Muscle of arm (tissue), 14 donors: ENCODE measurements at places on chromosomes 2 and 18.

DNA sequence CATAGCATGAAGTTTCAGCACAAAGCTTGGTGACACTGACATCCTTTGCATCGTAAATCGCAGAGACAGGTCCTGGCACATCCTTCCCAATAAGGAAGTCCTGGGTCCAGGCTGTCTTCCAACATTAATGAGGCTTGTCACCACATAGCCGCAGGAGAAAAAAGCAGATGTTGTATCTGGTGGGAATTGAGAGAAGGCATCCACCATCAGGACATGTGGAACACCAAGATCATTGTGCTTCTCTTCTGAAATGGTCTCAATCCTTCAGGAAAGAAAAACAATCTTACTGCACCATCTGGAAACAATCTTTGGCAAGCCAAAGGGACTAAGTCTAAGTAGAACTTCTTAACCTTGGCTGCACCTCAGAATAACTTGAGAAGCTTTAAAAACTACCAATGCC is 119.0 kb upstream of the ARHGAP28 start:
- DNase-seq = peak; percentile 46

GRCh38 chr2:203704430-203704829 is 2.0 kb upstream of the CD28 start:
- DNase-seq = no peak

- peak; percentile 71 for DNase-seq
Observed at GRCh38 chr2:23541503-23542229, 156.7 kb downstream of the KLHL29 start.

- no peak for DNase-seq
Observed at GRCh38 chr2:104462731-104463130, 391.2 kb upstream of the POU3F3 start.

GRCh38 chr2:105954891-105955290 is 210.2 kb downstream of the NCK2 start:
- no peak for DNase-seq

GRCh38 chr18:76368976-76369375 is 126.1 kb downstream of the ZNF516 start:
- no peak for DNase-seq

DNA sequence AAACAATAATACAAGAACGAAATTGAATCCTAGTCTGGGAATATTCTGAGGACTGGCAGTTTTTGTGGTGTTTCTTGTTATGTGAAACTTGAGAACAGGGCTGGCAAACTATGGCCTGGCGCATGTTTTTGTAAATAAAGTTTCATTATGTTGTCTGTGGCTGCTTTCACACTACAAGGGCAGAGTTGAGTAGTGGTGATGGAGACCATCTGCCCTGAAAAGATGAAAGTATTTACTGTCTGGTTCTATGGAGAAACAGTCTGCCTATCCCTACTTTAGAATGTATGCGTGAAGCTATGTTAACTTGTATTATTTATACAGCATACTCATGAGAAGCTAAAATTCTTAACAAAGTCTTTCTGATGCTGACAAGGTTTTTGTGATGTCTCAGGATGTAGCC is 351.9 kb downstream of the LRRTM1 start:
- no peak for DNase-seq

DNA sequence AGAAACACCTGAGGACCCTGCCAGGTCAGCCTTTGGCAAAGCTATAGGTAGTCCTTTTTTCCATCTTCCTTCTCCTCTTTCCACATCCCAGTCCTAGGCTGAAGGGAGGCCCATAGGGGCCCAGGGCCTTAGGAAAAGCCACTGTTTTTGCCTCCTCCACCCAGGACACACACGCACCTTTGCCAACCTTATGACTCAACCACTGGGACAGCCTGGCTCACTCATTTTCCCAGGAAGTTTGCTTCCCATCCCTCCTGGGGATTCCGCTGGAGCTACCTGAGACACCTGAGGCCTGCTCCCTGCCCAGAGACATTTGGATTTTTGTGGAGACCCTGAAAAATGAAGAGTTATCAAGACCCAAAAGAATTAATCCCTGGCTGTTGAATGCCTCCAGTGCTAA is 273.4 kb upstream of the SIX2 start:
- DNase-seq = no peak

DNA sequence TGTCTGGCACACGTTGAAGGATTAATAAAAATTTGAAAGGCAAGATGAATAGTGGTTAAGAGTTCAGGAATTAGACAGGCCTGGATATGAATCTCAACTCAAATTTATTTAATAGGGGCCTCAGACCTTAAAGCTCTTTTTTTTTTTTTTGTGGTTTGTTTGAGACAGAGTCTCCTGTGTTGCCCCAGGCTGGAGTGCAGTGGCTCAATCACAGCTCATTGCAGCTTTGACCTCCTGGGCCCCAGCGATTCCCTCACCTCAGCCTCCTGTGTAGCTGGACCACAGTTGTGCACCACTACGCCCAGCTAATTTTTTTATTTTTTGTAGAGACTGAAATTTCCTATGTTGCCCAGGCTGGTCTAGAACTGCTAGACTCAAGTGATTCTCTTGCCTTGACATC is 3.0 kb downstream of the ZRANB3 start:
- no peak for DNase-seq

DNA sequence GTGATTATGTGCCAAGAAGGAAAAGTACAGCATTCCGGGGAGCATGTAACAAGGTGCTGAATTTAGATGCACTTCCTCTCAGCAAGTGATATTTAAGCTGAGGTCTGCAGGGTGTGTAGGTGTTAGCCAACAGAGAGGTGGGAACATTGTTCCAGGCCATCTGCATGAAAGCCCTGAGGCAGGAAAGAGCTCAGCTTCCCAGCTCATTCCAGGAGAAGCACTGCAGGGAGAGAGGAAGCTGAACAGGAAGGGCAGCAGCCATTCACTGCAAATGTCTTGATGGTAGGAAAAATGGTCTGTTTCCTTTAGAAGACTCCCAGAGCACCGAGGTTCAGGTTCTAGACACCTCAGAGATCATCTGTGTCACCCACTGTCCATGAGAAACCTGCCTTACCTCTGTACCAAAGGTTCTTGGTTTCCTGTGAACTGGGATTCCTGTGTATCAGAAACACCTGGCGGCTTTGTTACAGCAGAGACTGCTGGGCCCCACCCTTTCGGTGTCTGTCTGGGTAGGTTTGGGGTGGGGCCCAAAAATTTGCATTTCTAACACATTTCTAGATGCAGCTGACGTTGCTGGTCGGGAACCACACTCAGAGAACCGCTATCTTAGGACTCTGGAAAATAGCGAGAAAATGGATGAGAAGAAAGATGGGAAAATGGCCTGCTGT is 84.0 kb downstream of the RTN4 start:
- DNase-seq = no peak

- peak; percentile 75 for DNase-seq
Observed at GRCh38 chr18:7272311-7273049, 41.6 kb downstream of the LRRC30 start.

DNA sequence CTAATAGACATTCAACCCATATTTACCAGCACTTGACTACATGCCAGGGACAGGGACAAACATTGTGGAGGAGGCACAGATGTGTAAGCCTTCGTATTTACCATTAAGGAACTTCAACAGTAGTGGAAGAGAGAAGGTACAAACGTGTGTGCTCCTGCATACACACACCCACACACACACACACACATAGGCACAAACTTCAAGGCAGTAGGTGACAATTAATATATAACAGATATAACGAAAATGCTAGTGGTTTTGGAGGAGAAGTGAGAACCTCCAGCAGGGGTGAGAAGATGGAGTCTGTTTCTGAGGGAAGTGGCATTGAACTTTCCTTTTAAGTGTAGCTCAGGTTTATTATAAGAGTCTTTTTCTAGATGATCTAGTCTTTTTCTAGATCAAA is 231.1 kb downstream of the SETBP1 start:
- DNase-seq = no peak

DNA sequence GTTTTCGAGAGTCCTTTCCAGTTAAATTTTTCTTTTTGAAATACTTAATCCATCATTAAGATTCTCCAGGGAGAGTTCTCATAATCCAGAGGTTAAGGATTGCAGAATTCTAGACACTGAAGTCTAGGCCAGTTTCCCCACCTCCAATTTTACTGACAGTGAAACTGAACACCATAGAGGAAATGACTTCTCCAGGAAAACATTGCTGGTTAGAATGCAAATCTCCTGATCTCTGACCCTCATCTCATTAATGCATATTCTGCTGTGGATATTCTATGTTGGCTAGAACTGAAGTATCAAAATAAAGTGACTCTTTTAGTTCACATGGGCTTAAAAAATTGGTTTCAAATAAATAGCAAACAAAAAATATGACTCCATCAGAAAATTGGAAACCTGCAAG is 105.8 kb upstream of the UGP2 start:
- DNase-seq = no peak

- no peak for DNase-seq
Observed at GRCh38 chr2:69132960-69133590, 120.1 kb downstream of the ANTXR1 start.

- no peak for DNase-seq
Observed at GRCh38 chr2:208074610-208075356, 49.5 kb upstream of the PLEKHM3 start.
